ENCODE measurements at places on chromosomes 6 and 20.

- no peak for DNase-seq
Observed at GRCh38 chr6:123940551-123940950, 136.9 kb downstream of the NKAIN2 start.

DNA sequence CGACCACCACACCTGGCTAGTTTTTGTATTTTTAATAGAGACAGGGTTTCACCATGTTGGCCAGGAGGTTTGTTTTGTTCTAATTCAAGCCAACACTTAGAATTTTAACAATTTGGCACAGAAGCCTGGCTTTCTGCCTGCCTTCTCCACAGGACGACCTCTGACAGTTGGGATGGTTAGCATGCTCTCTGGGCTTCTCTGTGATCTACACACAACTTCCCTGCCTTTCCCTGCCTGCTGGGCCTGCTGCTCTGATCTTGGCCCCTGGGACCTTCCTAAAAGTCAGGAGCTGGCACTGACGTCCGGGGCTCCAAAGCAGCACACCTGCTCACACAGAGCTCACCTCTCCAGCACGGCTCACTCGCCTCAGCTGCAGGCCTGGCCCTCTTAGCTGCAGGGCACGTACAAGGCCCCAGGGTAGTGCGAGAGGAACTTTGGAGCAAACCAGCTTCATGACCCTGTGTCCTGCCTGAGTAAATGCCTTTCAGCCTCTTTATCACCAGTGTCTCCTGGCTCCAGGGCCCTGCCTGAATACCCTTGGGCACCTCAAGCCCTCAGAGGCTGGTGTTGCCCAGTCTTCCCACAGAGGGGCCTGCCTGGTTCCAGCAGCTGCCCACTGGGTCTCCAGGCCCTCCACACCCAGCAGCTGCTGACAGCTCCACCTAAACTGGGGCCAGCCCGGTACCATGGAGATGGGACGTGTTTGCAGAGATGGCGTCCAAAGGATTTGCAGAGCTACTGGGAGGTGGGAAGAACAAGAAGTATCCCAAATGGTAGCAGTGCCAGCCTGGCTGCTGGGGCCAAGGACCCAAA, 96.0 kb downstream of the PSMB1 start:
- no peak for DNase-seq

- DNase-seq: no peak
Observed at GRCh38 chr6:88611721-88612120, 351.7 kb downstream of the RNGTT start.

GRCh38 chr20:44215125-44215524, 4.6 kb upstream of the OSER1 start:
- peak; percentile 78 for DNase-seq

DNA sequence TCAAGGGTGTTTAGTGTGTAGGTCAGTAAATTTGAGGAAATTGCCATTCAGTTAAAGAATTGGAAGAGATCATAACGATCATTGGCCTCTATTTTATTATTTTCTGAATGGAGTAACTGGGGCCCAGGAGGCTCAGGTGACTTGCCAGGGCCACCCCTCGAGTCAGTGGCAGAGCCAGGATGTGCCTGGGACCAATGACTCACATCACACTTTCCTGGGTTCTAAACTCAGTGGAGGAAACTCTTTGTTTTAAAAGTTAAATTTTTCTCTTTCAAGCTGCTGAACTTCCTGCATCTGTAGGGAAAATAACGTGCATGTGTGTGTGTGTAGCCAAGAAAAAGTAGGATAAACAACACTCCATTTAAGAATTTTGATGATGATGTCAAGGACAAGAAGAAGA, 135.5 kb downstream of the MYLK4 start:
- DNase-seq: no peak

DNA sequence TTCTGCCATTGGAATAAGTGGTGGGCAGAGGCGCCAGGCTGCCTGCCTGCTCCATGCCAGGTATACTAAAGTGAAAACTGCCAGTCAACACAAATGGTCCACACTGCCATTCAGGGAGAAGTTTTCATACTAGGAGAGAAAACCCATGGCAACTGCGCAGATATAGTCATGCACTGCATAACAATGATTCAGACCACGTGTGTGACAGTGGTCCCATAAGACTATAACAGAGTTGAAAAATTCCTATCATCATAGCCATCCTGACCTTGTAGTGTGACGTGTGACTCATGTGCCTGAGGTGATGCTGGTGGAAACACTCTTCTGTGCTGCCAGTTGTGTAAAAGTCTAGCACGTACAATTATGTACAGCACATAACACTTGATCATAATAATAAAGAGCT, 25.1 kb downstream of the ZC3H12D start:
- DNase-seq: no peak
